Endodermal cell (in vitro differentiated cells): ENCODE measurements at places on chromosomes 6 and 20. TPM values are rescaled to one million over a fixed set of nuclear protein-coding genes. Genes with fewer than 3 reads are reported as not detected.

DNA sequence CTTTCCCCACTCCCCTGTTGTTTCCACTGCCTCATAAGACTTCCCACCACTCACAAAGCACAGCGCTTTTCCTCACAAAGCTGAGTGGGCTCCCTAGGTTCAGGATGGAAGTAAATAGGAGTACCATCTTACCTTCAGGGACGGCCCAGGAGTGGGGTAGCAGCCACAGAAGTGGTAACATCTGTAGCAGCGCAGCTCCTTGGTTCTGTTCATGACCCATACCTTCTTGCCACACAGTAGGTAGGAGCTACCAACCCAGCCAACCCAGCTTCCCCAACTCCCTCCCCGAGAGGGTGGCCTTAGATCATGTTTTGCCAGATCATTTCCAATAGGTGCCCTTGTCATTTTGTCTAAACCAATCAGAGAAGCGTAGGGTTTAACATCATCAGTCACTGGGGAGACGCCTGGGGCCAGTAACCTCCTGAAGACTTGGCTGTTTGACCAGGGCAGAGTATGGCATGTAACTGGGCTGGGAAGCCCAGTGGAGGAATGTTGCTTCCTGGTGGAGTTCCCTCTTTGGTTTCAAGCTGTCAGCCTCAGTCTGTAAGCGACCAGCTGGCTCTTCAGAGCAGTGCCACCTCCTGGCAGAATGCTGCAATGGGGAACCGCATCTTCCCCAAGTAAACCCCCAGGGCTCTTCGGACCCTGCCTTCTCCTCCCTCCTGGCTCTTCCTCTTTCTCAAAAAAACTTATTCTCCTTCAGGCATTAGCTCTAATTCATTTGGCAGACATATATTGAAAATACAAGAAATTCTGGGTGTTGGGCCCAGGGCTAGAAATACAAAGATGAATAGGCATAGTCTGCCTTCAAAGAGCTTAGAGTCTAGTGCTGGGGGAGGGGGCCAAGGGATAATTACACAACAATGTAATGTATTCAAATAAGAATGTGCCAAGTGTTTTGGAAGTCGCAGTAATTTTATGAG lies at the start of gene HLA-DMA:
Gene HLA-DMA, minus strand, starts transcription at position 281 of the 923 bp plus-strand sequence. Its CDS starts 61 bp downstream, at position 220.
- H3K36me3 ChIP-seq, result no peaks in the 10 kb centered on the region
- no peak within 1 kb of the TSS for H3K4me3 ChIP-seq
- no peak within 1 kb of the TSS for H3K27ac ChIP-seq

DNA sequence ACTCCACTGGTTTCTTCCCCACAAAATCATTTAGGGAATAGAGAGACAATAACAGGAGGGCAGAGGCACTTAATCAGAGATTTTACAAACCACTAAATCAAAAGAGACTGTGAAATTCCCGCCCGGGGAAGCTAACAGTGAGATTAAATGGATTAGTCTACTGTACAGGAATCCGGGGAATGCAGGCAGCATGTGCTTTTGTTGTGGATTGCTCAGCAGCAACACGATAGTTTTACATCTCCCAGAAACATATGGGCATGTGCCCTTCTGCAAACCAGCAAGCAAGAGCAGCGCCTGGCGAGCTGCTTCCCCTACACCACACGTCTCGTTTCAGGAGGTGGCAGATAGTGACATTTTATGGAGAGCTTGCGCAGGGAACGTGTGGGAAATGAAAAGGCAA lies 382.3 kb downstream of the CD83 start:
- H3K4me1 ChIP-seq, result peaks cover 2% of the 10 kb centered on the region
- H3K4me3 ChIP-seq, result no peak overlapping the region
- peak overlapping the region; percentile 26 for H3K27ac ChIP-seq

- H3K27me3 ChIP-seq, result no peaks in the 10 kb centered on the region
- DNase-seq, result no peak
- H3K4me1 ChIP-seq, result no peaks in the 10 kb centered on the region
- H3K4me3 ChIP-seq, result no peak overlapping the region
These were observed 49.3 kb downstream of the ELOVL4 start for GRCh38 chr6:79898076-79898475.

DNA sequence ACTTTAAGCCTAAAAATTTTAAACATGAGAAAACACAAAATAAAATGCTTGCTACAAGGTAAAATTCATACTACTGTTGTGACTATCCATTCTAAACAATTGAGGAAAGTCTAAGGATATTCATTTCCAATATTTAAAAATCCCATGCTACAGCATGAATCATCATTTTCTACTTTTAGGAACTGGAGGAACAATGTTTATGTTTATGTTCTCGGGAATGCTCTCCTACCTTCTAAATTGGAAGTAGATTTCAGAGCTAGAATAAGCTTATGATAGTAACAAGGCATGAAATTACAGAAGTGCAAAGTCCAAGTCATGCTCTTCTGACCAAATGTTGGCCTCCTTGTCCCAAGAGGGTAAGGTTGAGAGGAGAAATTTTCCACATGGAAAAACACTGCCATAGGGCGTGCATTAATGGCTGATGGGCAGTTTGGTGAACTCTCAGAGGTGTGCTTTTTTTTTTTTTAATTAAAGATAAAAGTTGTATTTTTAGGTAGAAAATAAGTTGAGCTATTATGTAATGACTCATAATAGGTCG lies 6.0 kb upstream of the MYLK4 start:
- H3K36me3 ChIP-seq, result no peaks in the 10 kb centered on the region
- no peak overlapping the region for H3K4me3 ChIP-seq
- no peak for DNase-seq
- no peaks in the 10 kb centered on the region for H3K4me1 ChIP-seq
- no peaks in the 10 kb centered on the region for H3K27me3 ChIP-seq

- no peaks in the 10 kb centered on the region for H3K4me1 ChIP-seq
- H3K27ac ChIP-seq, result no peak overlapping the region
- DNase-seq, result no peak
- H3K4me3 ChIP-seq, result no peak overlapping the region
- no peaks in the 10 kb centered on the region for H3K36me3 ChIP-seq
These were observed 13.6 kb upstream of the ABRACL start for GRCh38 chr6:139014945-139015344.

GRCh38 chr20:37994512-37994911 lies 38.7 kb downstream of the TTI1 start:
- no peak for DNase-seq
- H3K36me3 ChIP-seq, result peaks cover 77% of the 10 kb centered on the region
- H3K4me1 ChIP-seq, result no peaks in the 10 kb centered on the region
- H3K27ac ChIP-seq, result no peak overlapping the region
- no peak overlapping the region for H3K4me3 ChIP-seq

HRH3 gene
- total RNA-seq, result 0.44 and 0.56 TPM in 2 replicates

GRCh38 chr6:8180327-8181159 lies 78.2 kb upstream of the EEF1E1 start:
- H3K27me3 ChIP-seq, result no peaks in the 10 kb centered on the region
- H3K27ac ChIP-seq, result peak overlapping the region; percentile 88
- peaks cover 9% of the 10 kb centered on the region for H3K4me1 ChIP-seq
- peak; percentile 73 for DNase-seq

TFAP2C gene
- total RNA-seq, result 1.8 and 3.0 TPM in 2 replicates

- H3K4me1 ChIP-seq, result no peaks in the 10 kb centered on the region
- peaks cover 78% of the 10 kb centered on the region for H3K36me3 ChIP-seq
- DNase-seq, result no peak
- H3K27me3 ChIP-seq, result no peaks in the 10 kb centered on the region
These were observed 31.1 kb downstream of the PHACTR2 start for GRCh38 chr6:143708889-143709288.

GRCh38 chr6:21588481-21589351 lies 4.8 kb upstream of the SOX4 start:
- H3K27me3 ChIP-seq, result peaks cover 13% of the 10 kb centered on the region
- H3K36me3 ChIP-seq, result no peaks in the 10 kb centered on the region
- peak overlapping the region; percentile 96 for H3K27ac ChIP-seq
- DNase-seq, result peak; percentile 85

SLC22A3 gene
- 4.6 to 7.7 TPM (median 7.4 TPM) in 3 replicates for total RNA-seq

GRCh38 chr6:159422041-159422984 lies 253.1 kb downstream of the FNDC1 start:
- no peaks in the 10 kb centered on the region for H3K27me3 ChIP-seq
- no peaks in the 10 kb centered on the region for H3K4me1 ChIP-seq
- no peaks in the 10 kb centered on the region for H3K36me3 ChIP-seq
- peak overlapping the region; percentile 89 for H3K27ac ChIP-seq
- no peak overlapping the region for H3K4me3 ChIP-seq

DNA sequence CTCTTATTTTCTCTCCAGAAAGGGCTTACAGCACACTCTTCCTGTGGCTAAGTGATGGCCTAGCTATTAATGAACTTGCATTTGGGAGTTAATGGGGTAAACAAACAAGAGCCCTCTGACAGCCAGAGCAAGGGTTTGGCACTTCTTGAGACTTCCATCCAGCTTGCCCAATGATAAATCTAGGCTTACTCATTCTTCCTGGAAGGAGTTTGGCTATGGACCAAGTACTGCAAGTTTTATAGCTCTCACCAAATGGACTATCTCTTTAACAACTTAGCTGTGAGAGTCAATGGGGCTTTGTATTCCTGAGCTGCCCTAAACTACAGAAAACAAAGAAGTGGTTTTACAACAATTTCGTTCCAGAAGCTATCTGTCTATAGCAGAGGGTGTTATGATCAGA lies 16.7 kb upstream of the PI3 start:
- DNase-seq, result no peak
- no peak overlapping the region for H3K4me3 ChIP-seq
- no peaks in the 10 kb centered on the region for H3K27me3 ChIP-seq
- H3K27ac ChIP-seq, result no peak overlapping the region
- H3K4me1 ChIP-seq, result no peaks in the 10 kb centered on the region
- no peaks in the 10 kb centered on the region for H3K36me3 ChIP-seq

DNA sequence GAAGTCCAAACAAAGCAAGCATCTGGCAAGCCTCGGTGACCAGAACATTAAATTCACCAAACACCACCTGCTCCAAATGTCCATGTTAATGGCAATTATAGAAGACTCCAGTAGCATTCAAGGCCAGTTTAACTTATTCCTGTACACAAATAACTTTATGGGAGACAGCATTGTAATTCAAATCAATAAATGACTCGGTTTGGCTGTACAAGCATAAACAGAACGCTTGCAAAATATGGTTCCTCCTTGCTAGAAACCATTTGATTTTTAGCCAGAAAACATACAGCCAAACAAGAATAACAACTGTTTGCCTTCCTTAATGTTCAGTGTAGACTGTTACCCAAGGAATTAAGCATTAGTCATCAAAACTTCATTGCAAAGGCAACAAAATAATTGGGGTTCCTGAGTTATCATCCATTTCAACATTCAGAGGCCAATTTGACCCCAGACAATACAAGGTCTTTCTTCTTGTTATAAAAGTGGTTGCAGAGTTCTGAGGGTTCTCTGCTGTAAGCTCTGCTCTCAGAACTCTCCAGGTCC lies 125.1 kb downstream of the BFSP1 start:
- no peak overlapping the region for H3K27ac ChIP-seq
- H3K27me3 ChIP-seq, result no peaks in the 10 kb centered on the region
- H3K36me3 ChIP-seq, result no peaks in the 10 kb centered on the region
- no peak overlapping the region for H3K4me3 ChIP-seq
- no peaks in the 10 kb centered on the region for H3K4me1 ChIP-seq

DNA sequence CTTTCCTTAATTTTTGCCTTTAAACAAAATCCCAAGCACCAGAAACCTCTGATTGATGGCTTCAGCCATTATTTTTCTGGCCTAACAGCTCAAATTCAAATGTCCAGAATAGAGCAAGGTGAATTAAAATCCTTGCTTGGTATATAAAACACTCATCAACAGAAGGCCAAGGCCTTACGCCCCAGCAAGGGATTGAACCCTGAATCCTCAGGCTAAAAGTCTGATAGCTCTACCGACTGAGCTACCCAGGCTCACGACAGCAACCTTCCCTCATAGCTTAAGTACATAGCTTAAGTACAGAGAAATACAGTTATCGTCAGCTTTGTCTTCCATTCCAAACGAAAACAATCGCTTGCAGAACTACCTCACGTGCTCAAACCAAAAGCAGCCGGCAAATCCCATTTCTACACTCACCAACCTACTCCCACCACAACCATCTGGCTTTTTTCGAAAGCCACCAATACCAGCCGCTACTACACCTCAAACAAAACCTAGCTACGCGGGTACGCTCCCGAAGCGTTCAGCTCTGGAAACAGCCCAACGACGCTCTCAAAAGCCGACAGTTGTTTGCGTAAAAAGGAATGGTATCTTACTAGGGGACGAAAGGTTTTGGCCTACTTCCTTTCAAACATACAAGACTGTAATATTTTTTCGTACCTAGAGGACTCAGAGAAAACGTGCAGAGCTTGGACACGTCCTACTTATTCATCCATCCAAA lies 167.5 kb downstream of the GPX5 start:
- H3K4me3 ChIP-seq, result peak overlapping the region; percentile 72
- H3K27me3 ChIP-seq, result no peaks in the 10 kb centered on the region
- no peaks in the 10 kb centered on the region for H3K36me3 ChIP-seq
- DNase-seq, result no peak
- peaks cover 3% of the 10 kb centered on the region for H3K4me1 ChIP-seq

RAD21L1 gene
- not detected in 2 replicates for total RNA-seq

DNA sequence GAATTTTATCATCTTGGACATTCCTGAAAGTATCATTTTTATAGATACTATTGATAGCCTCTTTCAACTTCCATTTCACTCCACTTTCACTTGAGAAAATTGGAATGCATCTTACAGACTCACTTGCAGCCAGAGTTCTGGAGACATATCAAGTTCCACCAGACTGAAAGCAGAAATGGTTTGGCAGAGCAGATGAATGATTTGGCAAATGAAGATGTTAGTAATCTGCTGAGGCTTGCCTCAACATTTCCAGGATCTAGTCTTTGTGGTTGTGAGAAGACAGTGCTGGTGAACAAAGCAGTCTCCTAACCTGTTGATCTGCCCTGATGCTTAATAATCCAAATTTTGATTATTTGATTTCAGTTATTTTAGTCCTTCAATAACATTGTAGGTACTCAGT lies 202.6 kb downstream of the TRDN start:
- peaks cover 7% of the 10 kb centered on the region for H3K4me1 ChIP-seq
- H3K27ac ChIP-seq, result no peak overlapping the region
- no peaks in the 10 kb centered on the region for H3K27me3 ChIP-seq
- no peak for DNase-seq

- H3K27me3 ChIP-seq, result no peaks in the 10 kb centered on the region
- H3K27ac ChIP-seq, result no peak overlapping the region
- H3K36me3 ChIP-seq, result no peaks in the 10 kb centered on the region
- no peaks in the 10 kb centered on the region for H3K4me1 ChIP-seq
These were observed 646.3 kb downstream of the UTRN start for GRCh38 chr6:144931172-144932035.
